ENCODE measurements at places on chromosomes 7 and 10.

GRCh38 chr7:64892666-64893309 is 10.3 kb upstream of the ZNF273 start:
- no peak for DNase-seq

DNA sequence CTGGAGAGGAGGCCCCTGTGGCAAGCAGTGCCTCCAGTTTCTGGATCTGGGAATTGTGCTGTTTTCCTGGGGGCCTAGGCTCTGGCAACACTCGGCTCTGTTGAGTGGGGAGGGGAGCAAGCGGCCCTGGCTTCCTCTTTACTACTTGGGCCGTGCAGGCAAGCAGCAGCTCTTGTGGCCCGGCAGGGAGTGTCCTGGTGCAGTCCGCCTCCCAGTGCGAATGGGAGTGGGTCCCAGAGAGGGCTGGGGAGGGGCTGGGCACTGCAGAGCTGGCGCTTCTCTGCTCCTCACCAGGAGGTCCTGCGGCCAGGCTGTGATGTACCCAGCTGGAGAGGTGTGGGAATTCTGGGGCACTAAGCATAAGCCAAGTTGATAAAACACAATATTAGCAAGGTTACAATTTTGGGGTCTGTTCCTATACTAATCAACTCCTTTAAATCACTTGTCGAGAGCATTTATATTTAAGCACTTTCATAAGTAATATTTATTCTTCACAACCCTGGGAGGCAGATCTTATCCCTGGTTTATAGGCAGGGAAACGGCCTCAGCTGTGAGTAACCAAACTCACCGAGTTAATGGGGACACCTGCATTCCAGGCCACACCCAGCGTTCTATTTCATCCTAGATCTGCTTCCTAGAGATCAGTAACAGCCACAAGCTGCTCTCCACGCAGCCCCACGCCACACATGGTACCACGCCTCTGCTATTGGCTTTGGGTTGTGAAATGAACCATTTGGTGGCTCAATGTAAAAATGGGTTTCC is 183.4 kb upstream of the PLXNA4 start:
- no peak for DNase-seq

DNA sequence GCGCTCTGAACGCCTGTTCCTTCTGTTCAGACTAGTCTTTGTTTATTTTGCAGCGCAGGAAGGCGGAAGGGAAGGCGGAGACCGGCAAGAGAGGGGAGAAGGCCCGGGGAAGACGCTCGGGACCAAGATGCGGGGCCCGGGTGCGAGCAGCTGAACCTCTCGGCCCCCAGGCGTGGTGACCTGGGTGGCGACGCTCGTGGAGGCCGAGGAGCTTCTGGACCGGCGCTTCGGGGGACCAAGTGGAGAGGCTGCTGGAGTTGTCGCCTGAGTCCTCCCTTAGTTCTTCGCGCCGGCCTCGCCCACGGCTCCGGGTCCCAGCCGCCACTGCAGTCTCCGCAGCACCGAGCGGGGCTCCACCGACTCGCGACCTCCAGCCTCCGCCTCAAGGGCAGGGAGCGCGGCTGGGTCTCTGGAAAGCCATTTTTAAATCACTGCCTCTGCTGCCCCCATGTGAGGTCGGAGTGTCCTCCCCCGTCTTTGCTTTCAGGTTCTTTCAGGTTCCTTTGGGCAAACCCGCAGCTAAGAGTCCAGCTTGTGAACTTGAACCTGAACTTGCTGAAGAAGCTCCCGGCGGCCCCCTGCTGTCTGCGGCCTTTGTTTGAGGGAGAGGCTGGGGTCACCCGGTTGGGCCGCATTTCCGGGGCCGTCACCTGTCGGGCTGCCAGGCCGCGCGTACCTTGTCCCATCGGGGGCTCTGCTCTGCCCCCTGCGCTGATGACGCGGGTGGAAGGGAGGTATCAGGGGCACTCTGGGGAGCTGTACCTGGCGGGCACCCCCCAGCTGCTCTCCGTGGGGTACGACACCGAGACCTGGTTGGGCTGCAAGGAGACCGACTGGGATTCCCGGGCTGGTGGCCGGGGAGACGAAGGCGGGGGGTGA is 136.0 kb downstream of the KIF20B start:
- no peak for DNase-seq

DNA sequence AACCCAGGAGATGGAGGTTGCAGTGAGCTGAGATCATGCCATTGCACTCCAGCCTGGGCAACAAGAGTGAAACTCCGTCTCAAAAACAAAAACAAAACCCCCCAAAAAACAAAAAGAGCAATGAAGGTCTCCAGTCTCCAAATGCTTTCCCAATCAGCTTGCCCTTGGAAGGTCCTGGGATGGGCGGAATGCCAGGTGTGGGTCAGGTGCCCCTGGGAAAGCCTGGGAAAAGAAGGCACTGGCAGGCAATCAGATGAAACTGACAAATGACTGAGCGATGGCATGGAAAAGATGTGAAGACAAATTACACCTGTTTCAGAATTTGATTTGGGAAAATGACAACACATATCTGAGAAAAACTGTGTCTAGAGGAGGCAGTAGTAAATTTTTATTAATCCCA is 210.4 kb upstream of the IMMP2L start:
- DNase-seq: no peak

GRCh38 chr7:120521761-120522737 is 249.1 kb downstream of the KCND2 start:
- no peak for DNase-seq

GRCh38 chr10:29857843-29858701 is 201.3 kb downstream of the JCAD start:
- DNase-seq: no peak

- DNase-seq: no peak
Observed at GRCh38 chr7:134829380-134829986, 50.0 kb downstream of the CALD1 start.

GRCh38 chr10:76403912-76404311 is 972.5 kb downstream of the LRMDA start:
- no peak for DNase-seq

- DNase-seq: no peak
Observed at GRCh38 chr10:71235808-71236207, 23.4 kb downstream of the UNC5B start.
